ENCODE measurements at places on chromosomes 16 and 17. TPM values are rescaled to one million over a fixed set of nuclear protein-coding genes. Genes with fewer than 3 reads are reported as not detected.

- H3K27me3 ChIP-seq: peaks cover 1% of the 10 kb centered on the region
- H3K36me3 ChIP-seq: no peaks in the 10 kb centered on the region
- no peak for DNase-seq
These were observed 11.7 kb upstream of the TMIGD1 start for GRCh38 chr17:30345527-30346075.

GRCh38 chr17:75756451-75757085, 8.4 kb downstream of the GALK1 start:
- no peaks in the 10 kb centered on the region for H3K36me3 ChIP-seq
- no peak for DNase-seq
- peaks cover 6% of the 10 kb centered on the region for H3K4me1 ChIP-seq
- no peaks in the 10 kb centered on the region for H3K27me3 ChIP-seq

DNA sequence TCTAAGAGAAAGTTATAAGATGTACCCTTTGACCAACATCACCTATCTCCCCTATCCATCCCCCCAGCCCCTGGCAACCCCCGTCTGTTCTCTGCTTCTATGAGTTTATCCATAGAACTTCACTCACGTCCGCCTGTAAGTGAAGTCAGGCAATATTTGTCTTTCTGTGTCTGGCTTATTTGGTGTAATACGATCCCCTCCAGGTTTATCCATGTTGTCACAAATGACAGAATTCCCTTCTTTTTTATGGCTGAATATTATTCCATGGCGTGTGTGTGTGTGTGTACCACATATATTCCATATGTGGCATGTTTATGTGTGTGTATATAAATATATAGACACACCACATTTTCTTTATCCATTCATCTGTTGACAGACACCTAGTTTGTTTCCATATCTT, 339.7 kb downstream of the CPPED1 start:
- peaks cover 1% of the 10 kb centered on the region for H3K27me3 ChIP-seq
- no peaks in the 10 kb centered on the region for H3K36me3 ChIP-seq
- no peak for DNase-seq

DRC3 gene
- 0.52 TPM for polyA plus RNA-seq

Data from immature natural killer cell (primary cell).